Stimulated activated CD4-positive, alpha-beta T cell treated with anti-CD3 and anti-CD28 coated beads, Interleukin-1b, Interleukin-23, amount 100 ng/mL, for 1 hour (primary cell): ENCODE measurements at places on chromosomes 5 and 9.

DNA sequence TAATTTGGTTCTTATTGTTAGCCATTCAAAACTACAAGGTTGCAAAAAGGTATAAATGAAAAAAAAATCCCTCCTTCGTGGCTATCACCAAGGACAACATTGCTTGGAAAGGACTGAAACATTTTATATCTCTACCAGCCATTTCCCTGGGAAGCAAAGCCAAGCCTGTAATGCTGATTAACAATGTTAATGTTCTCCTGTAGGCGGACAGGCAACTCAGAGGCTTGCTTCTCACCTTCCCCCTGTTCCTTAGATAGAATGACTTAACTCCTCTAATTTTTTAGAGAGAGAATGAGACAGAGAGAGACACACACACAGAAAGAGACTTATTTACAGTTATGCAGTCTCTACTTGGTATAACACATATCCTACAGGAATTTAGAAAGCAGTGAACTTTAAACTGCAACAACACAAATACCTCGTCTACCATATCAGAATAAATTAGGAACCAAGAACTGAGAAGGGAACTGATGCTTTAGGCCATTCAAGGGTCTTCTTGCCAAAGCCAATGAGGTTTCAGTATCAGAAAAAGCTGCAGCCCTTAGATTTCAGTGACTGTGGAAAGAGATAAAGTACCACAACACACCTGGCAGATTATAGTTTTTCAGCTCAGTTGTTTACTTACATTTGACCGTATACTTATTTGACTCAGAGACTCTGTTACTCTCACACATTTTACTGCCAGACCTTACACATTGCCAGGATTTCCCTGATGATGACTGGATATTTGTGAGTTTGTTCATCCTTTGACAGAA, 20.9 kb upstream of the MAN2A1 start:
- DNase-seq: no peak

DNA sequence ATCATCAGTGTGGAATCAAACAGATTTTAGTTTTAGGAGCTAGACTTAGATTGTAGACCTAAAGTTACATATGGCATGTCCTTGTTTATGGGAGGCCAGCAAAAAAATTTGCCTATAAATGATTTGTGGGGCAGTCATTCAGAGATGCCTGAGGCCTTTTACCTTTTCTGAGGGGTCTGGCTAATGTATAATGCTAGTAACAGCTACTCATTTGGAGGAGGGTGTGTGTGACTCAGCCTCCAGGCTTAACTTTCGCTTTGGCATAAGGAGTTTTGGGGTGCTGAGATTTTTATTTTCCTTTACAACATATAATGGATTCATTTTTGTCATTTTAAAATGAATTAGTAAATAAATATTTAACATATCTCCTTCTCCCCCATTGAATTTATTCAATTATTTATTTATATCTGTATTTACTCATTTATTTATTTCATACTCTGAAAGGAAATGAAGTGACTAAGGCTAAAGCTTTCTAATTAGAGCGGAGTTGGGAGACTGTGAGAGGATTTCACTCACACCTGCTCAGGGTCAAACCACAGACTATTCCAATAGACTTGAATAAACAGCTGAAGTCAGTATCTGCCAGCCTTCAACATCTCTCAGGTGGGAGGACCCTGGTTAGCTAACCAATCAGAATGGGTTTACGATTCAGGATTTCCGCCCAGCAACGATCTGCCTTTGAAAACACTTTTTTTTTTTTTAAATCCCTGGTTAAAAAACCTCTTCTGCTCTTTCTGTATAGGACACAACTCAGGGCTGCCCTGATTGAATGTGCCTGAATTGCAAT, 487.5 kb upstream of the SGCD start:
- no peak for DNase-seq

GRCh38 chr9:131035548-131035947, 26.6 kb downstream of the LAMC3 start:
- DNase-seq: no peak

- no peak for DNase-seq
Measured at GRCh38 chr5:34487159-34487879, 168.8 kb upstream of the RAI14 start.

DNA sequence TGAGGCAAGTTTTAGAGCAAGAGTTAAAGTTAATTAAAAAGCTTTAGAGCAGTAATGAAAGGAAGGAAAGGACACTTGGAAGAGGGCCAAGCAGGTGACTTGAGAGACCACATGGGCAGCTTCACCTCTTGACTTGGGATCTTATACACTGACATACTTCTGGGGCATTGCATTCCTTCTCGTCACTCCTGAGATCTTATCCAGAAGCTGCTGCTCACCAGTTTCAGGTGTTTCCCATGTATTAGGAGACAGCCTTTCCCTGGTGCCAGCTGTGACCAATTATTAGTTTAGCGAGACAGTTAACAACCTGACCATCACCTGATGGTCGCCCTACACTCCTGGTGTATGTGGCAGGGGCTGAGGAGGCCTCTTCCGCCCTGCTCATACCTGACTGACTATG, 382.1 kb downstream of the KDM4C start:
- no peak for DNase-seq

DNA sequence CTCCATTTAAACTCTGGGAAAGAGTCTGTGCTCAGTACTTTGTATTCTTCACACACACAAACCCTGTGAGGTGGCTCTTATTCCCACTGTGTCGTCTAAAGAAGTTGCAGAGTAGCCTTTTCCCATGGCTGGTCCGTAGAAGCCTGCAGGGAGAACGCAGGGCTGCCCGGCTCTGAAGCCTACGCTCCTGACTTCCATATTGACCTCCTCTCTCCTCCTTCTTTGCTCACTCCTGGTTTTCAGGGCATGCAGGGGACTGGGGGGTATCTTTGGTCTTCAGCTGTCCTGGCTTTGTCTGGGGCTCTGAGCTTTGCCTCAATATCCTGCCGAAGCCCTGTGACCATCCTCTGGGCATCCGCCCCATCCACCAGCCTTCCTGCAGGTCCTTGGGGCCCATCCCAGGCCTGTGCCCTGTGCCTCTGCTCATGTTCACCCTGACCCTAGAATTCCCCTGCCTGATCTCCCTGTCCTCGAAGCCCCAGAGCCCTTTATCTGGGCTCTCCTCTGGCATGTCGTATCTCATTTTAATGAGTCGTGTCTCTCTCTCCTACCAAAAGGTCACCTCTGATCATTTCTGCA, 83.8 kb upstream of the FSTL4 start:
- DNase-seq: no peak

- no peak for DNase-seq
Measured at GRCh38 chr5:59622848-59623247, 270.7 kb downstream of the PDE4D start.

- DNase-seq: no peak
Measured at GRCh38 chr9:134186471-134187109, 22.2 kb upstream of the RNU6ATAC start.

DNA sequence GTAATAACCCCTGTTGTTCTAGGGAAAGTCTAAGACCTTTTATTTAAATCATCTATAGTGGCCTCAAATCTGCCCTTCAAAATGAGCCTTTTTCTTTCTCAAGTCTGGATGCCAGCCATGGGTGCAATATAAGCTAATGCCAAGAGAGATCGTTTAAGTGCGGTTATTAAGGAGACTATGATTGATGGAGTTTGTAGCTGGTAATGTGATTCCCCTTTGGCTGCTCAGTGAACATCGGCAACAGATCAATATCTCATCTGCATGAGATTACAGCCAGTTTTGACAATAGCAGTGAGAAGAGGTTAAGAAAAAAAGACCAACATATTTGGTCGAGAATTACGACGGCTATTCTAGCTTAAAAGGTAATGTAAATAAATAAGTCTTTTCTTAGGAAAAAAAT, 1049.4 kb upstream of the NUDT12 start:
- DNase-seq: no peak
